ENCODE measurements at places on chromosomes 6 and 20. TPM values are rescaled to one million over a fixed set of nuclear protein-coding genes. Genes with fewer than 3 reads are reported as not detected.

MATN4 gene
- total RNA-seq, result not detected

GRCh38 chr20:32524829-32525501, 60.2 kb downstream of the NOL4L start:
- DNase-seq, result peak; percentile 89

- no peak for DNase-seq
Observed at GRCh38 chr20:46572153-46572552, 21.7 kb upstream of the OCSTAMP start.

DNA sequence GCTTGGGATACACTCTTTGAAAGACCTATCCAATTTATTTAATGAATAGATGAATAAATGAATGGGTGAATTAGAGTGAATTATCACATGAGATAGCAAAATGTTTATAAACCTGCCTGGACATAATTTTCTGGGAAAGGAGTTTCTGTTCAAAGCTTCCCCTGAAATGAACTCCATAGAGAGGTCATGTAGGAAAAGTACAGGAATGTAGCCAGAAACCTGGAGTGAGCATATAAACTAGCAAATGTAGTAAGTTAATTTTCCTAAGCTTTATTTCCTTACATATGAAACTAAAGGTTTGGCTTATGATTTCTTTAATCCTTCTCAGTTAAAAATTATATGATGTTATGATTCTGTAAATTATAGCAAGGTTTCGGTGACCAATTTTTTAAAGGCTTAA, 380.3 kb upstream of the RSPO3 start:
- DNase-seq, result no peak

PLN gene
- total RNA-seq, result 3.2 TPM

GRCh38 chr6:45655745-45656476, 278.2 kb upstream of the SUPT3H start:
- DNase-seq, result no peak

- no peak for DNase-seq
Observed at GRCh38 chr20:10402938-10403608, 30.9 kb downstream of the MKKS start.

MRPL14 gene
- 21.6 TPM for total RNA-seq

ELOVL5 gene
- total RNA-seq, result 91.0 TPM

DNA sequence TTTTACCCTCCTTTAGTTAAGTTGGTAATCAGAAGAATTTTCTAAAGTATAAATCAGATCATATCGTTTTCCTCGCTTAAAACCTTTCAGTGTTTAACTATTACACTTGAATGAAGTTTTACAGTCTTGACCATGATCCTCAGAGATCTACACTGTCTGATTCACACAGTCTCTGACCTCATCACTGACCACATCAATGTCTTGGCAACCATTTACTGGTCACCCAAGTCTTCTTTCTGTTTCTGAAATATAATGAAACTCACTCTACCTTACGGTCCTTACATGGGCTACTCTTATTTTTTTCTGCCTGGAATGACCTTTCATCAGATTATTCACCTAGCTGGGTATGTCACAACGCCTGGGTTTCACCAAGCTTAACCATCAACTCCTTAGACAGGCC, 71.4 kb downstream of the ADGB start:
- no peak for DNase-seq

PTP4A1 gene
- total RNA-seq, result 46.1 TPM

PAK1IP1 gene
- 8.7 TPM for total RNA-seq

- no peak for DNase-seq
Observed at GRCh38 chr20:38301309-38301708, 2.6 kb upstream of the BPI start.

DNA sequence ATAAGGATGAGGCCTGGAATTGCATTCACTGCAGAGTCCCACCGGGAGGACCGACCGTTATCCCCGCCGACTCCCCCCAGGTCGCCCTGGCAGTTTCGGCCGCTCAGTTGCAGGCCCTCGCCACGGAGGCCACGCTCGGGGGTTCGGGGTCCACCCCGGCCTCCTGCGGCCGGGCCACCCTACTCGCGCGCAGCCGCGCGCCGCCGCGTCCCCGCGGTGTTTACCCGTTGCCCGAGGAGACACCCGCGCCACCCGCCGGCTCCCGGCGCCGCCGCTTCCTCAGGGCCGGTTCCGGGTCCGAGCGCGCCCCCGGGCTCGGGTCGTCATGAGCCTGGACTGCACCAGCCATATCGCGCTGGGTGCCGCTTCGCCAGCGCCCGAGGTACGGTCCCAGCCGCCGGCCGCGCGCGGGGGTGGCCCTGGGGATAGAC, at the start of gene CCDC170:
TSS of gene CCDC170 (plus strand) at position 214 of the 431 bp plus-strand sequence. CDS start at position 326, 112 bp downstream.
- DNase-seq, result peak; percentile 87

- no peak for DNase-seq
Observed at GRCh38 chr6:99905209-99906106, 88.6 kb downstream of the MCHR2 start.

GRCh38 chr6:48919555-48919954, 543.5 kb downstream of the MMUT start:
- no peak for DNase-seq

- DNase-seq, result no peak
Observed at GRCh38 chr6:110357298-110357663, 868 bp downstream of the METTL24 start.

FNDC1 gene
- 0.79 TPM for total RNA-seq

DNA sequence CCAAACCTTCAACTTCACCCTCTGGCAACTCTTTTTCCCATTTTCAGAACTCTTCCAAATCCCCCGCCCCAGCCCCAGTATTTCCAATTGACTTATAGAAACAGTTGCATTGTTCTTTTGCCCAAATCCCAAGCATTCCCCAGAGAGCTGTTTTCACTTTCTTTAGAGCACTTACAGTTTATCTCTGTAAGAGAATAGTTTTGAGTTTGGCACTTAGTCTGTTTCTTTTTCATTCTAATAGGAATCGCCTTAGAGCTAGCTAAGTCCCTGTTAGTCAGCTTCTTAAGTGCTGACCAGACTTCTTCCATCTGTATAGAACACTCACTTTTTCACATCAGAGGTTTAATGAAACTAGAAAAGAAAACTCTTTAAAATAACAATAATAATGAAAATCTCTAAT, 374.2 kb upstream of the FLRT3 start:
- DNase-seq, result no peak

DNA sequence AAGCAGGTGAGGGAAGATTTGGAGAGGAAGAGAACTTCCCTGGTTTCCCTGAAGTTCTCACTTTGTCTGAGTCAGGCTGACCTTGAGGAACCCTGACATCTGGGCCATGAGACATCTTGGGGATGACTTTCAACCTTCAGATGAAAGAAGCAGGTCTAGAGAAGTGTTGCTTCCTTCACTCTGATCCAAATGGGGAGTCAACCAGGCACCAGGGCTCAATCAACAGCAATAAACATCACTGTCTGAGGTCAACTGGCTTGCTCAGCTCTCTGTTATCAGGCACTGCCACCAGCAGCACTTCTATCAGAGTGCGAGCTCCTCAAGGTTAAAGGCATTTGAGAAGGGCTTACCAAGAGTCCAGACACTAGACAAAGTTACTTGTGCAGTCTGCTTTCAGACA, 6.3 kb downstream of the ACOT8 start:
- no peak for DNase-seq

- no peak for DNase-seq
Observed at GRCh38 chr20:24868396-24868927, 80.6 kb upstream of the CST7 start.

DNA sequence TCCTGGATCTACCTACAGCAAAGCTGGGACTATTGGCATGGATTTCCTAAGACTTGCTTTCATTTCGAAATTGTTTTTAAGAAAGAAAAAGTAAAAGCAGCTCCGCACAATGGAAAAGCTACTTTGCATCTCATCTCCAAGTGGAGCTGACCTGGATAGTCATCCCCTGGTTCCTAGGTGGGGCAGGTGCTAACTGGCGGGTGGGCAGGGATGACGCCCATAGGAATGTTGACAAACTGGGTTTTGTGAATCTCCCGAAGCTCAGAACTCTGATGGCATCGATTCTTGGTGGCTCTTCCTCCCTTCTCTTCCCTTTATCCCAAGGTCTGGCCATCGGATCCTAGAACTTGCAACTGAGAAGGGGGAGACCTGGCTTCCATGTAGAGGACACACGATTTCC, 12.4 kb upstream of the EZR start:
- no peak for DNase-seq

DNA sequence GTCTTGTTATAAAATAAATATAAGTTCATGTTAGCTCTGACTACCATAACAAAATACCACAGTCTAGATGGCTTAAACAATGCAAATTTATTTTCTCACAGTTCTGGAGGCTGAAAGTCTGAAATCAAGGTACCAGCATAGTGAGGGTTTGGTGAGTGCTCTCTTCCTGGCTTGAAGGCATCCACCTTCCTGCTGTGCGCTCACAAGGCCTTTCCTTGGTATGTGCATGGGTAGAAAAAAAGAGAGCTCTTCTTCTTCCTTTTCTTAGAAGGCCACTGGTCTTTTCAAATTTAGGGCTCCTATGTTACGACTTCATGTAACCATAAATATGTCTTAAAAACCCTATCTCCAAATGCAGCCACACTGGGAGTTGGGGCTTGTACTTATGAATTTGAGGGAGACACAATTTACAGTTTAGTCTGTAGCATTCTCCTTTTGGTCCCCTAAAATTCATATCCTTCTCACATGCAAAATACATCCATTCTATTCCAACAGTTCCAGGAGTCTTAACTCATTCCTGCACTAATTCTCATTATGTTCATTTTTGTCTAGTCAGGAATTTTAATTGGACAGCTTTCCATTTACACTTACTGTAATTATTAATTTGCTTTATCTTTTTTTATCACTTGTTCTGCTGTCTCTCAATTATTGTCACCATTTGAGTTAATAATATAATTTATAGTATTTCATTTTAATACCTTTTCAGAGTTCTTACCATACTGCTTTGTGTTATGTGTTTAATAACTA, 381.9 kb upstream of the EPHA7 start:
- DNase-seq, result no peak

- DNase-seq, result no peak
Observed at GRCh38 chr6:19377722-19378121, 459.4 kb upstream of the ID4 start.

COX4I2 gene
- 1.5 TPM for total RNA-seq

CD40 gene
- 53.0 TPM for total RNA-seq

FAM83B gene
- not detected for total RNA-seq

DNA sequence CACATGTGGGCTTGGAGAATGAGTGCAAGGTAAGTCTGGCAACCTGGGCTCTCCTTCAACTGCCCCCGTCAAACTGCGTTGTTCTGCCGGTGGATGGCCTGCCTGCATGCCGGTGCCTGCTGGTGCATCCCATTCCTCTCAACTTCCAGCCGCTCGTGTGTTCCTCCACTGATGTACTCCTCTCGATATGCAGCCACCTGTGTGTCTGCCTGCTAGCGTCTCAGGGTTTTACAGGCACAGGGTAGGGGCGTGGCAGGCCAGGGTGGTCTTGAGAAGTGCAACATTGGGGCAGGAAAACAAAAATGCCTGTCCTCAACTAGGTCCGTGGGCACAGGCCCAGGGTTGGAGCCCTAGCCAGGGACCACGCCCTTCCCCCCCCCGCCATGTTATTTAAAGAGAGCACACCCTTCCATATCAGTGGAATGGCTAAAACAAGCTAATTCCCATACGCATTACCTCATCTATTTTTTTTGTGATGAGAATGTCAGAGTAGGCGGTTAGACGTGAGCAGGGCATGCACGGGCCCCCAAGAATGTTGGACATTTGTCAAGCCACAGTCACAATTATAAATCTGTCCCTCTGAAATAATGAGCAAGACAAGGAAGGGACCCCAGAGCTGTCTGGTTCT, 33.2 kb downstream of the SERPINB6 start:
- peak; percentile 68 for DNase-seq

DNA sequence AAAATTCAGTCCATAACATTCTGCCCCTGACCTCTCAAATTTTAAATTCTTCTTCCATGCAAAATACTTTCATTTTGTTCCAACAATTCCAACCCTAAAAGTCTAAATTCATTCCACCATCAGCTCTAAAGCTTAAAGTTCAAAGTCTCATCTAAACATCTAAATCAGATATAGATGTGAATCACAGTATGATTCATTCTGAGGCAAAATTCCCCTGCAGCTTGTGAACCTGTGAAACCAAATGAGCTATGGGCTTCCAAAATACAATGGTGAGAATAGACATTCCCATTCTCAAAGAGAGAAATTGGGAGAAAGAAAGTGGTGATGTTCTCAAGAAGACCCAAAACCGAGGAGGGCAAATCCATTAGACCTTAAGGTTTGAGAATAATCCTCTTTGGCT, 309.8 kb downstream of the HIVEP2 start:
- DNase-seq, result no peak

- no peak for DNase-seq
Observed at GRCh38 chr6:2522521-2522920, 228.2 kb downstream of the MYLK4 start.

- no peak for DNase-seq
Observed at GRCh38 chr6:78150425-78150824, 497.6 kb downstream of the MEI4 start.

DNA sequence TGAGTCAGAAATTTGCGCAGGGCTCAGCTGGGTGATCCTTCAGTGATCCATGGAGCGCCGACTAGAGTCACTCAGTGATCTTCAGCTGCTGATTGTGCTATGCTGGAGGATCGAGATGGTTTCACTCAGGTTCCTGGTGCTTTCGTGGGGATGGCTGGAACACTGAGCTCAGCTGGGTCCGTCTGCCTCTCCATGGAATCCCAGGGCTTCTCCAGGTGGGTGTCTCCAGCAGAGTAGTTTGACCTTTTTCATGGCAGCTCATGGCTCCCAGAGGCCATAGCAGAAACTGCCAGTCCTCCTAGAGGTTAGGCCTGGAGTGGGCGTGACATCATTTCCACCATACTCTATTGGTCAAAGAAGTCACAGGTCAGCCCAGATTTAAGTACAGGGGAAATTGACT, 88.8 kb upstream of the SIRPA start:
- no peak for DNase-seq

- DNase-seq, result peak; percentile 83
Observed at GRCh38 chr6:42394881-42395620, 56.7 kb downstream of the TRERF1 start.

DNA sequence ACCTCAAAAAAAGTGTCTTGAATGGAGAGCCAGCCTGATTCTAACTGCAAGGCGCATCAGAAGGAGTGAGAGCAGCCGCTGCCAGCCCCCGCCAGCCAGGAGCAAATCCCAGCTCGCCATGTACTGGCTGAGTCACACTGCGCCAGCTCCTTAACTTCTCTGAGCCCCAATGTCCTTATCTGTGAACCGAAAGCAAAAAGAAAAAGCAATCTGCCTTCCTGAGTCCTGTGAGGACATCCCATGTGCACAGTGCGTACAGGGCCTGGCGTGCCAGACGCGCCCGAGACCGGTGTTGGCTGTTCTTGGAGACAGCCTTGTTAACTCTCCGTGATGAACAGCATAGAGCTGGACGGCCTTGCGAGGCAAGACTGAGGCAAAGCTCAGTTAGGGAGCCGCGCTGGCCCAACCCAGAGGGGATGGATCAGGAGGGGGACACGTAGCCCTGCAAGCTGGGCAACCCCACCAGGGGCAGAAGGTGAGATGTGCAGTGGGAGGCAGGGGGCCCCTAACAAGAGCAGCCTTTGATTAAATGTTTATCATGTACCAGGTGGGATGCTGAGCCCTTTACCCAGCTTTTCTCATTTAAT, 122.7 kb downstream of the AGPAT4 start:
- DNase-seq, result no peak

DNA sequence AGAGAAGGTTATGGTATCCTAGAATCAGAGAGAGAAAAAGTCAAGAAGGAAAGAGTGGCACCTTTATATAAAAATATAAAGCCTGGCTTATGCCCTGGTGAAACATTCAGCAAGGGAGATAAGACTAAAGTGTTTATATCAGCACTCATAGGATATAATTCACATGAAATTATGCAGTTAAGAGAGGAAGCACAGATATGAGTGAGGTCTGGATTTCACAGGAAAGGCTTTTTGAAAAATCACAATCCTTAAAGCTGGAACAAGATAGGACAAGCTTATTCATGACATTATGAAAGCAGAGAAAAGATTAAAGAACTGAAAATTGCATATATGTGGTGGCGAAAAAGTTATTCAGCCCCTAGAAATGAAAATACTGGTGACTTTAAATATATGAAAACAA, 181.2 kb upstream of the FLRT3 start:
- DNase-seq, result no peak

Data from spleen (tissue), 13 donors.